ENCODE measurements at places on chromosomes 6 and 20.

DNA sequence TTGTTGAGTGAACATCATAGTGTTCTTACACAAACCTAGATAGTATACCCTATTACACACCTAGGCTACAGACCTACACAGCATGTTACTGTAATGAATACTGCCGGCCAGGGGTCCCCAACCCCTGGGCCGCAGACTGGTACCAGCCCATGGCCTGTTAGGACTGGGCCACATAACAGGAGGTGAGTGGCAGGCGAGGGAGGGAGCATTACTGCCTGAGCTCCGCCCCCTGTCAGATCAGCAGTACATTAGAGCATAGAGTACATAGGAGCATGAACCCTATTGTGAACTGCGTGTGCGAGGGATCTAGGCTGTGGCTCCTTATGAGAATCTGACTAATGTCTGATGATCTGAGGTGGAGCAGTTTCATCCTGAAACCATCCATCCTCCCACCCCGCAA is 126.3 kb downstream of the PRND start:
- DNase-seq: no peak

GRCh38 chr6:113383701-113384100 is 473.4 kb upstream of the MARCKS start:
- no peak for DNase-seq

- DNase-seq: no peak
Measured at GRCh38 chr6:14310960-14311359, 193.4 kb downstream of the CD83 start.

GRCh38 chr6:14146506-14147096 is 29.0 kb downstream of the CD83 start:
- DNase-seq: no peak

- no peak for DNase-seq
Measured at GRCh38 chr6:67811239-67812037, 823.6 kb upstream of the ADGRB3 start.

DNA sequence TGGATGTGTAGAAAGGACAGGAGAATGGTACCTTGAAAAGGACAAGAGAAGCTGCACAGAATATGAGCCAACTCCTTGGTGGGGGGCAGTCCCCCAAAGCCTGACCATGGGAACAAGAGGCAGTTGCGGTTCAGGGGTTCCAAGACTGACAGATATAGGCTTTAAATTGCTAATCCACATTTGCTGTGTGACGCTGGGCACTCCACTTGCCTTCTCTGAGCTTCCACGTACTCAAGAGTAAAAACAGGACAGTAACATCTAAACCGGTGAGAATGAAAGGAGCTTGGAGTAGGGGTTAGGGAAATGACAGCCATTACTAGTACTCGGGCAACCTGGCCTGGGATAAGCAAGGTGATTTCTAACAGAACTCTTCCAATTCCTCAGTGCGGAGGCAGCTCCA is 57.9 kb upstream of the LRFN2 start:
- no peak for DNase-seq

DNA sequence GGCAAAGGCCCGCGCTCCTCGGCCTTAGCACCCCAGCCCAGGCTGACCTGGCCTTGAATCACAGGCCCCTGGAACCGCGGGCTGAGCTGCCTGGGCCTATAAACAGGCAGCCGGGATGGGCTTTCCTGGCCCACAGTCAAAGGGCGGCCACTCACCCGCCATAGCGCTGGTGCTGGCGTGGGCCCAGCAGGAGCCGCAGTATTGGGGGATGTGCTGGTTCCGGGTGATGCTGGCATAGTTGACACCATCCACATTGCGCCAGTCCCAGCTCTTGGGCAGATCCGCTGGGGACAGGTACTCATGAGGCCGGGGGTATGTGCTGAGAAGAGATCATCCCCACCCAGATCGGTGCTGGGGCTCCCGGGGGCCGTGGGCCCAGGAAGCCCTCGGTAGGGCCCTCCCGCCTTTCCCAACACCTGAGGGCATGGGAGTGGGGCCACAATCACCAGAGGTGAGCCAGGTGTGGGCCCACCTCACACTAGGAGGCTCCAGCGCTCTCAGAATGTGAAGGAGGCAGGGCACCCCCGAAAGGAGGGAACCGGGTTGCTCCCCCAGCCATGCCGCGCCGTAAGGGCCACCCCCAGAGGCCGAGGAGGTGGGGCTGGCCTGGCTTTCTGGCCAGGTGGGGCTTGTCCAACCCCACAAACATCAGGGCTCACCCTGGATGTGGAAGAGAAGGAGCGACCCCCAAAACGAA is 739 bp downstream of the CTSZ start:
- no peak for DNase-seq

- DNase-seq: no peak
Measured at GRCh38 chr6:44132476-44132875, 5.1 kb downstream of the TMEM63B start.

- DNase-seq: no peak
Measured at GRCh38 chr6:8589941-8590729, 154.8 kb upstream of the SLC35B3 start.

- DNase-seq: no peak
Measured at GRCh38 chr6:125041740-125042459, 79.7 kb downstream of the RNF217 start.

GRCh38 chr20:53592992-53593465 is 610 bp downstream of the ZNF217 start:
- peak; percentile 33 for DNase-seq

DNA sequence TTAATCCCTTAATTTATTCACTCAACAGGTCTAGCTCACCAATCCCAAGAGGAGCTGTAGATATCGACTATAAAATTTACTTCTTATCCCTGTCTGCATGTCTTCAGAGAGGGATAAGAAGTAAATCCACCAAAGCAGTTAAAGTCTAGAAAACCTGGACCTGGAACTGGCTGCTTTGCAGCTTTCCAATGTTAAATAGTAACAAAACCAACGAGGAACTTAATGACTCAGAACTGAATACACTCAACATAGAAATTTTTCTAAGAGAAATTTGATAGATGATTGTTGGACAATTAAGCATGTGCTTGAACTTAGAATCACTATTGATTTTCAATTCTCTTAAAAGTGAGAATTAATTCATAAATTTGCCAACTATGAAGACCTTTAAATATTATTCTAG is 11.5 kb upstream of the TMEM244 start:
- DNase-seq: no peak
